K562 (cell line): ENCODE measurements at places on chromosomes 12 and 14. TPM values are rescaled to one million over a fixed set of nuclear protein-coding genes. Genes with fewer than 3 reads are reported as not detected.

Gene UNC79
- 0.04 TPM in 2 replicates for total RNA-seq

DNA sequence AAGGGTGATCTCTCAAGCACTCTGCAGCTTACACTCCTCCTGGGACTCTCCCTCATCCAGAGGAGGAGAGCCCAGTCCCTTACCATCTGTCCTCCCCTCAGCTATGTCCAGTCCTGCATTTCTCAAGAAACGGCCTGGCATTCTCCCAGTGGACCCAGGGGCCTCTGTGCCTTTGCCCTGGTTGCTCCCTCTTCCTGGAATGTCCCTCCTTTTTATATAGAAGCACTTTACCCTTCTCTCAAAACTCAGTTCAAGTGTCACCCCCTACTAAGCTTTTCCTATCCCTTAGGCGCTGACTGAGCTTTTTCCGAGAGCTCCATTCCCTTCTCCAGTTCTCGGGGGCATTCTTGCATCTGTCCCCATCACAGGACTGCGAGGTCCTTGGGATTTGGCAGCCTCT is 8.9 kb upstream of the GLRX5 start:
- DNase-seq: no peak

DNA sequence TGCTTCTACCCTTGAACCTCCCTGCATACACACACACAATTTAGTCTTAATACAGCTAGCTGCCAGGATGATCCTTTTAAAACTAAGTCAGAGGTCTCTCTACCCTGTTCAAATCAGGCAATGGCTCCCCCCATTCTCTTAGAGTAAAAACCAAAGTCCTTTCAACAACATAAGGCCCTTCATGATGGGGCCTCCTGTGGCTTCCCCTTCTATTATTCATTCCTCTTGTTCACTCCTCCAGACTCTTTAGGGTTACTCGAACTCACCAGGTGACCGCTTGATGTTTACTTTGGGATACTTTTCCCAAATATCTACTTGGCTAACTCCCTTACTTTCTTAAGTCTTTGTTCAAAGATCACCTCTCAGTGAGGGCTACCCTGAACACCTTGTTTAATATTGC is 30.4 kb downstream of the DENND5B start:
- no peak for DNase-seq

Gene PARP11
- 1.6 and 2.5 TPM in 2 replicates for total RNA-seq

Gene SLC39A9
- total RNA-seq: 40.2 and 41.4 TPM in 2 replicates

Gene ZFHX2
- total RNA-seq: 0.11 and 0.22 TPM in 2 replicates

Gene ASCL1
- total RNA-seq: not detected in 2 replicates

DNA sequence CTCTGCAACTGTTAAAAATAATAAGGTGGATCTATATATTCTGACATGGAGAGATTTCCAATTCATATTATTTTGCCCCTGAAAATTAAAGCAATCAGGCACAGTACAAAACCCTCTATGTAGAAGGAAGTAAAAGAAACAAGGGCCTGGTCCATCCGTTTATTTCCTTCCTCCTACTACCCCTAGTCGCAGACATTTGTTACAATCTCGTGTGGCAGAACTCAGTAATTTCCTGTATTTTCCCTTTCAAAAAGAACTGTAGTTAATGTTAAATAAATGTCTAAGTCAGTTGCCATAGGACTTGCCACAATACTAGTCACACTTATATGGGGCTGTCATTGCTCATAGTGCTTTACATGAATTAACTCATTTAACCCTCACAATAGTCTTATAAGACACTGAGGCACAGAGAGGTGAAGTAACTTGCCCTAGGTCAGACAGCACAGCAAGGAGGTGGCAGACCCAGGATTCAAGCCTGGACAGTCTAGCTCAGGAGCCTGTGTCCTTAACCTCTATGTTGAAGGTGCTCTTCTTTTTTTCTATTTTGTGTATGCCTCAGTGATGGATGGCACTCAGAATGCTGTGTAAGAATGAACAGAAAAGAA is 24.2 kb downstream of the NINJ2 start:
- DNase-seq: no peak

DNA sequence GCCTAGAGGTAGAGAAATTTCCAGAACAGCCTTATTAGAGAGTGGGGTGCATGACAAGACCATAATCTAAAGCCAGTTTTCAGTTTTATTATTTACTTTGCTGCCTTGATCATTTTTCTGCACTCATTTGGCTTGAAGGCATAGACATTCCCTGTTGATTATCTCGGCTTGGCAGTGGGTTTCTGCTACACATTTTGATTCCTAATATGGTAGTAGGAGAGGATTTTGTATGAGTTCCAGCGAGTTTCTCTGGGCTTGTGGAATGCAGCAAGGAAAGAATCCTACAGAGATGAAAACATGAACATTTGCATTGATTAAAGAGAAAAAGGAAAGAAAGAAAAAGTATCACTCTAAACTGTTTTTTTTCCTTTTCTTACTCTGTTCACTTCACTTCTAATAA is 281.2 kb downstream of the PAWR start:
- DNase-seq: no peak

DNA sequence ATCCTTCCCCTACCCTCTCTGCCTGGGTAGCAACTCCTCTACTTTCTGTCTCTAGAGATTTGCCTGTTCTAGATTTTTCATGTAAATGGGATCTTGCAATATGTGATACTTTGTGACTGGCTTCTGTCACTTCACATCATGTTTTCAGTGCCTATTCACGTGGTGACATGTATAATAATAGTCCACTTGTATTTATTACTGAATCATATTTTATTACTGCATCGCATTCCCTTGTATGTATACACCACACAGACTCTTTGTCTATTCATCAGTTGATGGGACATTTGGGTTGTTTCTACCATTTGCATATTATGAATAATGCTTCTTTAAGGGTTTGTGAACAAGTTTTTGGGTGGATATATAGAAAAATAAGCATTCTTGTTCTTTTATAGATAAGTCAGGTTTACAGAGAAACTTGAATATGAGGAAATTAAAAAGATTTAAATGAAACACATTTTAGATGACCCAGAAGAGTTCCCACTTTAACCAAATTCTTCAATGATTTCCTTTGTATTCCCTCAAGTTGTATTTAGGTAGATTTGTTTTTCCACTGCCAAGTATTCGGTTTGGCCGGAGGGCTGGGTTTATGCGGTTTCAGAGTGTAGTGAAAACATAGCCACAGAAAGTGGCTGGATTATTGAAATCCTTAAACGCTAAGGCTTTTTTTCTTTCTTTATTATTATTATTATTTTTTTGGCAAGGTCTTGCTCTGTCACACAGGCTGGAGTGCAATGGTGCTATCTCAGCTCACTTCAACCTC is 178.7 kb upstream of the TMTC1 start:
- DNase-seq: no peak

- no peak for DNase-seq
These were observed 64.7 kb downstream of the IFNG start for GRCh38 chr12:68094645-68095395.

DNA sequence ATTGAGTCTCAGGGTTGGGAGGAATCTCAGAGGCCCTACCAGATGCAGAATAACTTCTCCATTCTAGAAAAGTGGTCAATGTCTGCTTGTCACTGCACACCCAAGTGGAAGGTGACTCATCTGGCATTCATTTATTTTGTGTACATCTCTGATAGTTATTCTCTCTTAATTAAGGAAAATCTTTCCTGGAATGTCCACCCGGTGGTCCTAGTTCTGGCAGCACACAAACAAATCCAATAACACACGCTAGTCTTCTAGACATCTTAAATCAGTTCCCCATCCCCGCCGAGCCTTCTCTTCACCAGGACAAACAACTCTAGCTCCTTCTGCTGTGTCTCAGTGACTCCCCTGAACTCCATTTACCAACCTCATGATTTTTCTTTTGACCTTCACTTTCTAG is 50.0 kb upstream of the SCN8A start:
- no peak for DNase-seq
